ENCODE measurements at places on chromosomes 13 and 19. TPM values are rescaled to one million over a fixed set of nuclear protein-coding genes. Genes with fewer than 3 reads are reported as not detected.

DNA sequence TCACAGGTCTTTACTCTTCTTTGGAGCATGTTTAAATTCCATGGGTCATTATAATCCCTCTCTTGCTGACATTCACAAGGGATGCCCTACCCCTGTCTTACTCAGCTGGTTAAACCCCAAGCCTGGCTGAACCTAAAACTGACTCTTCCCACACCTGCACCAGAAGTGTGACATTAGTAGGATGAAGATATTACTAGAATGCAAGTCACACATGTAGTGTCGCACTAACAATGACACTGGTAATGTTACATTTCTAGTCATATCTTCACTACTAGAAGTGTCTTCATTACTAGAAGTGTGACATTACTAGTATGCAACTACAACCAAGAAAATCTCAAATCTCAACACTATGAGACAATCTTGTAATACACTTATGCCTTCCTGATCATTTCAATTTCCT, 14.2 kb downstream of the ZAR1L start:
- DNase-seq, result no peak

DUXA gene
- not detected for total RNA-seq

DNA sequence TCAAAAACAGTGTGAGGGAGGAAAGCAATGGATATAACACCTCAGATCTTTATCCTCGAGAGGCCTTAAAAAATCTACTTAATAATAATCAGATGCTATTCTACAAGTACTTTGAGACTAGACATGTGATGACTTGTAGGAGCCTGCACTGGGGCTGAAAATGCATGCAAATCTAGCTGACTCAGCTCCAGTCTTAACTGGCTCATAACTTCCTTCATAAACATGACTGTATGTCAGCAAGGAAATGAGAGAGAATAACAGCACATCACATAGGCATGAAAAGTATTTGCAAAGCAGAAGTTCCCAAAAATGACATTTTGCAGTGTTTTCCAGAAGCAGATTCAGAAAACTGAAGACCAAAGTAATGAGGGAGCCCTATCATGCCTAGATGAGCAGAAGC, 38.1 kb downstream of the PSG5 start:
- DNase-seq, result peak; percentile 57

- no peak for DNase-seq
These were observed 522.0 kb upstream of the ATXN8OS start for GRCh38 chr13:69585656-69586055.

Data from kidney epithelial cell (primary cell).